CD4-positive, alpha-beta T cell treated with Interleukin-6 for 4 hours (primary cell): ENCODE measurements at places on chromosomes 1 and 21.

- no peak for DNase-seq
Observed at GRCh38 chr1:42282867-42283583, 52.0 kb downstream of the FOXJ3 start.

DNA sequence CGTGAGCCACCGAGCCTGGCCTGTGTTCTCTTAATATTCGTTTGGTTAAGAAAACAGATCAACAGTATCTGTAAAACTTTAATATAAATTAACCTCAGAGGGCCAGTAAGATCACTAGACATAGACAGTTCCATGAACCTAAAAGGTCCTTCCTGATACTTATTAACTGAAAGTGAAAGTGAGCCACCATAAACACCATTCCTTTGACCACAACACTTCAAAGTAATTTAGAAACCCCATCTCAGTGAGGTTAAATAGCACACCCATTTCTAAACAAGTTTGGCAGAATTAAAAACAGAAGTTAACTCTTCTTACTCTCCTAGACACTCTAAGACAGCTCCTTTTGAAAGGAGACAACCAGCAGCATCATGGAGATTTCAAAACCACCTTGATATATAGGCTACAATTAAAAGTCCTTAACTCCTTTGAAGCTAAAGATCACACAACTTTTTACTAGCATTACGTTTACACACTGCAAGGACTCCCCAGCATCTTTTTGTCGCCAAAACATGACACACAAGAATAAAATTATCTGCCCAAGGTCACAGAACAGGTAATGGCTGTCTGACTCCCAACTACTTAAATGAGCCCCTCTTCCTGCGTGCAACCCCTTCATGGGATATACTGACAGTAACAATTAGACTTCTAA, 2.2 kb downstream of the RNF19B start:
- no peak for DNase-seq

GRCh38 chr21:40985370-40985769, 138.4 kb upstream of the DSCAM start:
- no peak for DNase-seq

DNA sequence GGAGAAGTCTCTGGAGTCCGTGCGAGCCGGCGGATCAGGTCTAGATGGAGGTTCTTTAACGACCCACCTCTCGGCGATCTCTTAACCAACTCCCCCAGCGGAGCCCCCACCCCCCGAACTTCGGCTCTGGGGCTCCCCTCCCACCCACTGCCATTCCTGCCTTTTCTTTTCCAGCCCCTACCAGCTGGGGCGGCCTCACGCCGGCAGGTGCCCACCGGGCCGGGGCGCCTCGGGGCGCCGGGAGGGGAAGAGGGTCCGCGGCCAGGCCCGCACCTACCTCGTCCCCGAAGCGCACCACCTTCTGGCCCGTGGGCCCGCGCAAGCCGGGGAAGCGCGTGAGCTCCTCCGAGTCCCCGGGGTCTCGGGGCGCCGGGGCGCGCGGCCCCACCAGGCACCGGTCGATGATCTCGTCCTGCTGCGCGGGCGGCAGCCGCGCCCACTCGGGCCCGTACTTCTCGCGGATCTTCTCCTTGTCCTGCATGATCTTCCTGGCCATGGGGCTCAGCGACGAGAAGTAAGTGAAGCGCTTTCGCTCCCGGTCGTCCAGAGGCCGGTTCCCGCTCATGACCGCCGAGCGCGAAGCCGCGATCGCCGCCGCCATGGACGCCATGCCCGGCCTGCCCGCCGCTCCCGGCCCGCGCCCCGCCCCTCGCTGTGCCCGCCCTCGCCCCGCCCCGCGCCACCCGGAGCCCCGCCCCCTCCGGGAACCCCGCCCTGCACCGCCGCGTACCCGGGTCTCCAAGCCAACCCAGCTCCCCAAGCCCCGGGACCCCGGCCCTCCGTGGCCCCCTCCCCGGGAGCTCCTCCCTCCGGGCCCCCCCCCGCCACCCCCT, at the start of gene C1orf198:
C1orf198 (minus strand) TSS at position 619 of the 833 bp plus-strand sequence; CDS start at position 610, 9 bp downstream.
- DNase-seq, result peak; percentile 77

DNA sequence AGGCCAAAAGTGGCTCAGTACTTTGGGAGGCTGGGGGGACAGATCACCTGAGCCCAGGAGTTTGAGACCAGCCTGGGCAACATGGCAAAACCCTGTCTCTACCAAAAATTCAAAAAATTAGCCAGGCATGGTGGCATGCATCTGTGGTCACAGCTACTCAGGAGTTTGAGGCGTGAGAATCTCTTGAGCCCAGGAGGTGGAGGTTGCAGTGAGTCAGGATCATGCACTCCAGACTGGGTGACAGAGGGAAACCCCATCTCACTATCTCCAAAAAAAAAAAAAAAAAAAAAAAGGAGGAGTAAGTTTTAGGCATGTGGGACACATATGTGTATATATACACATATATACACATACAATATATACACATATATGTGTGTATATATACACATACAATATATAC, 165.3 kb upstream of the DPYD start:
- no peak for DNase-seq

DNA sequence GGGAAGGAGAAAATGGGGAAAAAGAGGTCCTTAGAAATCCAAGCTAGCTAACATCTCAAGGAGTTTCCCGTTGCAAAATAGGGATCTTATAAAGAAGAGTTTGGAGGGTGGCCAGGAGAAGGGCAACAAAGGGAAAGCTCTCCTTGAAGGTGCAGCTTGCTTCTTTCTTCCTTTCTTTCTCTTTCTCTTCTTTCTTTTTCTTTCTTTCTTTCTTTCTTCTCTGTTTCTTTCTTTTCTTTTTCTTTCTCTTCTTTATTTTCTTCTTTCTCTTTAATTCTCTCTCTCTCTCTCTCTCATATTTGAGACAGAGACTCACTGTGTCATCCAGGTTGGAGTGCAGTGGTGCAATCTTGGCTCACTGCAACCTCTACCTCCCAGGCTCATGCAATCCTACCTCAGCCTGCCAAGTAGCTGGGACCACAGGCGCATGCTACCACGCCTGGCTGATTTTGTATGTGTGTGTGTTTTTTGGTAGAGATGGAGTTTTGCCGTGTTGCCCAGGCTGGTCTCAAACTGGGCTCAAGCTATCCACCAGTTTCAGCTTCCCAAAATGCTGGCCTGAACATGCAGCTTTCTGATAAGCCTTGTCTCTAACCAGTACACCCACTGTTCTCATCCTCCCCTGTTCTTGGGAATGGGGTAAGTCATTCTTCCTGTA, 44.4 kb downstream of the RNF11 start:
- DNase-seq, result no peak

- no peak for DNase-seq
Observed at GRCh38 chr1:14597343-14598006, 1.0 kb upstream of the KAZN start.

DNA sequence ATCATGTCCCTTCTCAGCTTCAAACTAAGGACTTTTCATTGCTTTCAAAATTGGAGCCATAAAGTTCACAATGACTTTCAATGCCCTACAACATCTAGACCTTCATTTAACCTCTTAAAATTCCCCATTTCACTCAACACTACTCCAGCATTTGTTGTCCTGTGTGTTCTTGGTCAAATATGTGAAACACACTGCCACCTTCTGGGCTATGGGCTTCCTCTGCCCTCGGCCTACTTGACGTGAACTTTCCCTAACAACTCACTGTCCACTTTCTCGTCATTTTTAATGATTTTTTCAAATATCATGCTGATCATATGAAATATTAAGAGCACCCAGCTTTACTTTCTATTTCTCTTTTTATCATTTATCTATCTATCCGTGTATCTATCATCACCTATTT, 2018.4 kb downstream of the NCAM2 start:
- DNase-seq, result no peak

- DNase-seq, result no peak
Observed at GRCh38 chr1:205921570-205921909, 21.7 kb downstream of the SLC26A9 start.

- no peak for DNase-seq
Observed at GRCh38 chr1:9731051-9731537, 79.6 kb downstream of the PIK3CD start.

- DNase-seq, result no peak
Observed at GRCh38 chr1:31792116-31792515, 23.7 kb downstream of the SPOCD1 start.

DNA sequence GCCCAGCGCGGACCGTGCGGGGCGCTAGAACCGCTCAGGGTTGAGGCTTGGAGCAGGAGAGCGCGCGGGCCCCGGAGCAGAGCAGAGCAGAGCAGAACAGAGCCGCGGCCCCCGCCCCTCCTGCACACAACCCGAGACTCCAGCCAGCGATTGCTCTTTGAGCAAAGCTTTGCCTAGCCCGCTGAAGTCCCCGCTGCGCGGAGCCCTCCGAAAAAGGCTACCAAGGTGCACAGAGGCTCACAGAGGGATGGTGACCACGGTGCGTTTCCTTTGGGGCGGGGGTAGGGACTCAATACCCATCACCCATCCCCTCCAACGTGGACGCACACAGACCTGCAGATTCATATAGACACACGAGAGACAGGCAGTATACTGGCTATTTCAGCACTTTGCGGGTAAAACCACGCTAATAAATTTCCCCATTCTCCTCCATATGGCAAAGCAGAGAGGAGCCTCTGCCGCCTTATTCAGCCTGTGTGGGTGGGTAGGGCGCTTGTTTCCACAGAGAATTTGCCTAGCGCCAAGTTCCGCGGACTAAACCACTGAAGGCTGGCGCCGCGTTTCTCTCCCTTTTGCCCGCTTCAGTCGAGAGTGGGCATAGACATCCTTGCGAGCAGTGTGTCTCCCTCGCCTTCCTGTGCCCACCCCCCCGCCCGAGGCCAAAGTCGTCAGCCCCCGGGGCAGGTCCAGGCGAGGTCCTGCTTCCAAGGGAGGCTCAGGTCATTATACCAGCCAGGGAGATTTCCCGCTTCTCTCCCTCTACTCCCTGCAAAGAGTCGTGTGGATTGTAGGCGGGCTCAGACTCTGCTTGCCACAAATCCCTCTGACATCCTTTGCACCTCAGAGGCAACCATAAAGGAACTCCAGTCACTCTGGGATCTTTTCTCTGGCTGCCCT, 8.5 kb downstream of the HLX start:
- no peak for DNase-seq

DNA sequence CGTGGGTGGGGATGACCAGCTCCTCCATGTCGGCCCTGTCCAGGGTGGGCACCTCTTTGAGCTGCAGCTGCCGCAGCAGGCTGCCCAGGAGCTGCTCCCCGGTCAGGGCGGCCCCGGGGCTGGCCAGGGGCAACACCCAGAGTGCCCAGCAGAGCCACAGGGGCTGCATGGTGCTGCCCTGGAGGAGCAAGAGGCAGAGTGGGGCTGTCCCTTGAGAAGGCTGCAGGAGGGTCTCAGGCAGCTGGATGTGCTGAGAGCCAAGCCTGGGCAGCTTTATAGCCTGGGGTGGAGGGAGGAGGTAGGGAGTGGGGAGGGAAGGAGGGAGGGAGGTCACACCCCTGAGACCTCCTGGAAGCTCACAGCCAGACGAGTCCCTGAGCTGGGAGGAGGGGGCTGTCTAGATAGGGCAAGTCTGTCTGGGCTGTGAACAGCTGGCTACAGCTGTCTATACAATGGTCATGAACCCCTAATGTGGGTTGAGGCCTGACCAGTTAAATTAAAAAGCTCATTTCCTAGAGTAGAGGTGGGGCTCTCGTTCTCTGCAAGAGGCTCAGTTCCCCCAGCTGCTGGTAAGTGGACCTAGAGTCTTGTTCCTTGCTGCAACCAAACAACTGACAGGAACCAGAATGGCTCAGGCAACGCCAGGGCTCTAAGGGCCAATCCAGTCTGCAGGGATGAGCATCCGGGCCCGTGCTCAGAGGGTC, at the start of gene LEFTY1:
LEFTY1 (minus strand) TSS at position 249 of the 704 bp plus-strand sequence; CDS start at position 169, 80 bp downstream.
- DNase-seq, result no peak

- no peak for DNase-seq
Observed at GRCh38 chr1:202365092-202365815, 16.8 kb downstream of the PPP1R12B start.

- DNase-seq, result no peak
Observed at GRCh38 chr1:156515956-156516355, 15.4 kb upstream of the MEF2D start.

- no peak for DNase-seq
Observed at GRCh38 chr1:44819196-44819607, 10.9 kb downstream of the BTBD19 start.

DNA sequence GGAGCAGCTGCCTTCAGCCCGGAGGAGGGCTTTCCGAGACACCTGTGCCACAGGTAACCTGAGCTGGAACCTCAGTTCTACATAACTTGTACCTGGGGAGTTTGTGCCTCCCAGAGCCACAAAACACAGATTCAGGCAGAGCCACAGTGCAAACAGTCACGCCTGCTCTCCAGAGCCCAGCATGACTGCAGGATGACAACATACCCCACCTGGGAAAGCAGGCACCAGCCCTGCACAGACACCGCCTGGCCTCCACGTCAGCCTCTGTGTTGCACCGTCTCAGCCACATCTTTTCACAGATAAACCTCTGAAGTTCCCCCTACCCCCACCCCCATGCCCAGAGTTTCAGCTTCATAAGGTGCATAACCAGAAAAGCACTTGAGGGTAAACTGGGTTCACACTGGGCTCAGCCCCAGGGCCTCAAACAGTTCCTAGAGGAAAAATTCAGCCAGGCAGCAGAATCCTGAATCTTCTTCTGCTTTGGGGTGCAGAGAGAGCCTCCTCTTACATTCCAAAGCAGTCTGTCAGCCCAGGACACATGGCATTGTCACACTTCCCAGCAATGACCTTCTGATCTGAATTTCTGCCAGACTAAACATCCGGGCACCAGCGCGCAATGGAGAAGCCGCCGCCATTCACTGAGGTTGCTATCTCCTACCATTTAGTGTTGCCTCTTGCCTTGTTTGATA, 229.5 kb downstream of the TOMM20 start:
- no peak for DNase-seq

DNA sequence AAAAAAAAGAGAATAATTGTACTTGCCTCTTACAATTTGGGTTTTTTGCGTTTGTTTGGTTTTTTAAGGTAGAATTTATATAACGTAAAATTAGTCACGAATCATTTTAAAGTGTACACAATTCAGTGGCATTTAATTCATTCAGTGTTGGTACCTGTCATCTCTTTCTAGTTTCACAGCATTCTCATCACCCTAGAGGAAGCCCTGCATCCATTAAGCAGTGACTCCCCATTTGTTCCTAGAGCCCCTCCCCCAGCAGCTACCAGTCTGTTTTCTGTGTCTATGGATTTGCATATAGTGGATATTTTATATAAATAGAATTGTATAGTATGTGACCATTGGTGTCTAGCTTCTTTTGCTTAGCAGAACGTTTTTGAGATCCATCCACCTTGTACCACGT, 233.2 kb upstream of the FMN2 start:
- DNase-seq, result no peak

GRCh38 chr1:206685769-206686477, 1.2 kb downstream of the MAPKAPK2 start:
- peak; percentile 58 for DNase-seq

DNA sequence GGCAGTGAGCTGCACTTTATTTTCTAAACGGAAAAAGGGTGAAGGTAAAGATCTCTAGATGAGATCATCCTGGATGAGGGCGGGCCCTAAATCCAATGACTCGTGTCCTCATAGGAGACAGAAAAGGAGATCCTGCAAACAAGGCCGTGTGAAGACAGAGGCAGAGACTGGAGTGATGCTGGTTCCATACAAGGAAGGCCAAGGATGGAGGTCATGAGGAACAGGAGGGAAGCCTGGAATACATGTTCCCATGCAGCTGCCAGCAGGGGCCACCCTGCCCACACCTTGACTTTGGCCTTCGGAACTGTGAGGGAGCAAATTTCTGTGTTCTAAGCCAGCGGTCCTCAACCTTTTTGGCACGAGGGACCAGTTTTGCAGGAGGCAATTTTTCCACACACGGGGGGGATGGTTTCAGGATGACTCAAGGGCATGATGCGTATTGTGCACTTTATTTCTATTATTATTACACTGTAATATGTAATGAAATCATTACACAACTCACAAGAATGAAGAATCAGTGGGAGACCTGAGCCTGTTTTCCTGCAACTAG, 94.3 kb downstream of the PSMG1 start:
- no peak for DNase-seq
